ENCODE measurements at places on chromosomes 13 and 19.
A peak's percentile ranks its signal among the peaks of the same experiment; 100 is the strongest.

- no peak for DNase-seq
Measured at GRCh38 chr19:2317756-2318155, 9.8 kb upstream of the LINGO3 start.

- DNase-seq: no peak
Measured at GRCh38 chr13:98428256-98428966, 148.5 kb downstream of the STK24 start.

DNA sequence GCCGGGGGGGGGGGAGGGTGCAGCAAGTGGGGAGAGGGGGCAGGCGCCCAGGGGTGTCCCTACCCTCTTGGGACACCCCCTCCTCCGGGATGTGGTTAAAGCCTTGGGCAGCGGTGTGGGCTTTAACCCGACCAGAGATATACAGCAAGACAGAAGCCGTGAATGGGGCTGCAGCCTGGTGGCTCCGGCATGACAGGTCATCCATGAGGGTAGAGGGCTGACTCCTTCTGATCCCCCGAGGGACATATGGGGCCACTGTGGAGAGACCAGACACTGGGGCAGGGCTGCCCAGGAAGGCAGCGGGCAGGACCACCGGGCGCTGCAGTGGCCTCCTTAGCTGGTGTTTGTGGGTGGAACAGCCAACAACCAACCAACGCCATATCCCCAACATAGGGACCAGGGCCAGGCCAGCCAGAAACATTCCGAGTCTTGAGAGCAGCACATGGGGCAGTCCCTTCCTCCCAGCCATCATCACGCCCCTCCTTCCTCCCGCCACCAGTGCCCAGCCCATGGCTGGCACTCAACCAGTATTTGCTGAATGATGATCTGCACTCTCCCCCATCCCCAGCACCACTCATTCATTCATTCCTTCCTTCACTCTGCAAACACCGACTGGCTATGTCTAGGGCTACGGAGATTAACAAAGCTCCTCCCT lies 18.2 kb downstream of the ELAVL1 start:
- no peak for DNase-seq

DNA sequence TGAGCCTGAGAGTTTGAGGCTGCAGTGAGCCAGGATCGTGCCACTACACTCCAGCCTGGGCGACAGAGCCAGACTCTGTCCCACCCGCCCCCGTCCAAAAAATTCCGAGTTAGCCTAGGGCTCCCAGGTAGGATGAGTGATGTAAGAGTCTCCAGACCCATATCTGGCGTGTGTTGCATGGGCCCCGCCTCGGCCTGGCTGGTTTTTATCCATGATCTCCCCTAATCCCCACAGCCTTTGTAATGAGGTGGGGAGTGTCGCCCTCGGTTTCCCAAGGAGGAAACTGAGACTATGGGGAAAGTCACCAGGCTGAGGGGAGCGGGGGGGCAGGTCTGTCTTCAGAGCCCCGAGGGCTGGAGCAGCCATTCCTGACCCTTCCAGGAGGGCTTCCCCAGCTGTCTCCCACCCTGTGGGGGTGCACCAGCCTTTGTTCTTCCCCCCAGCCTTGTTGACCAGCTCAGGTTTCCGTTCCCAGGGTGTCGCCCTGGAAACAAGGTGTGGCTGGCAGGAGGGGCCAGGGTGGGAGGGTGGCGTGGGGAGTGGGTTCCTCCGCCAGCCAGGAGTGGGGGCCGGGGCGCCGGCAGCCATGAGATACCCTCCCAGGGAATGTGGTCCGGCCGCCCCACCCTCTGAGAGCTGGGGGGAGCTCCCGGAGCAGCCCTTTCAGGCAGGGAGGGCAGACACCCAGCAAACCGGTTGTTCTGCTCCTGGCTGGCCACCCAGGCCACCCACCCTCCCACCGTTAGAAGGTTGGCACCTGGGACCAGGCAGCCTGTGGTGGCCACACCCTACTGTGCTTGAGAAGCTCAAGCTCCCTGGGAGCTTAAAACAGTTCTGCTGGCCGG lies 11.5 kb downstream of the MYH14 start:
- no peak for DNase-seq

- no peak for DNase-seq
Measured at GRCh38 chr13:109642358-109642757, 144.0 kb downstream of the IRS2 start.

GRCh38 chr19:34319785-34320184 lies 45.2 kb upstream of the GPI start:
- no peak for DNase-seq

DNA sequence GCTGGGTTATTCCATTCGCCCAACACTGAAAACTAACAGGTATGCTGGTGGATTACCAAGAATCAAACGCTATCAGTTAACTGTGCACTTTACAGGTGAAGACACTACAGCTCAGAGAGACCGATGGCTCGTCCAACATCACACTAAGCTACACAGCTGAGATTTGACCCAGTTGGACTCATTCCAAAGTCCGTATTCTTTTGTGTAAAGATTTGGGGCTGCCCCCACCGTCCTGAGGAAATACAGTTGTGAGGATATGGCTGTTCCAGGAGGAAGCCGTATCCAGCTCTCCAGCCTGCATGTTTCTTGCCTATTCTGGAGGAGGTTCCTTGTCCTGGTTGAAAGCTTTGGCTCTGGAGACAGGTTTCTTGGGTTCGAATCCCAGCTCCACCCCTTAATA lies 4.2 kb downstream of the ZSCAN5A start:
- DNase-seq: no peak

DNA sequence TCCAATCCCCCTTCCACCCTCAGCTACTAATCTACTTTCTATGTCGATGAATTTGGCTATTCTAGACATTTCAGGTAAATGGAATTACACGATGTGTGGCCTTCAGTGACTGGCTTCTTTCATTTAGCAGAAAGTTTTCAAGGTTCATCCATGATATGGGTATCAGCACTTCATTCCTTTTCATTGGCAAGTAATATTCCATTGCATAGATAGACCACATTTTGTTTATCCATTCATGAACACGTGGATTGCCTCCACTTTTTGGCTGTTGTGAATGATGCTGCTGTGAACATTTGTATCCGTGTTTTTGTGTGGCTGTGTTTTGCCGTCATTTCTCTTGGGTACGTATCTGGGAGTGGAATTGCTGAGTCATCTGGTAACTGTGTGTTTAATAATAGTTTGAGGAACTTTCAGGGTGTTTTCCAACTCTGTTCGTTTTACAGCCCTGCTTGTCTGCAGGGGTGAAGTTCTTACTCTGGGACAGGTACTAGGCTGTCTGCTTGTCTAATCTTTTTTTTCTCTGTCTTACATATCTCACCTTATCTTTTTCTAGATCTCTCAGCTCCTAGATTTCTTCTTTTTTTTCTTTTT lies 32.5 kb downstream of the MARK4 start:
- DNase-seq: no peak

GRCh38 chr13:49549289-49549688 lies 36.1 kb downstream of the RCBTB1 start:
- DNase-seq: no peak

- no peak for DNase-seq
Measured at GRCh38 chr19:42234364-42234763, 8.0 kb downstream of the GSK3A start.

DNA sequence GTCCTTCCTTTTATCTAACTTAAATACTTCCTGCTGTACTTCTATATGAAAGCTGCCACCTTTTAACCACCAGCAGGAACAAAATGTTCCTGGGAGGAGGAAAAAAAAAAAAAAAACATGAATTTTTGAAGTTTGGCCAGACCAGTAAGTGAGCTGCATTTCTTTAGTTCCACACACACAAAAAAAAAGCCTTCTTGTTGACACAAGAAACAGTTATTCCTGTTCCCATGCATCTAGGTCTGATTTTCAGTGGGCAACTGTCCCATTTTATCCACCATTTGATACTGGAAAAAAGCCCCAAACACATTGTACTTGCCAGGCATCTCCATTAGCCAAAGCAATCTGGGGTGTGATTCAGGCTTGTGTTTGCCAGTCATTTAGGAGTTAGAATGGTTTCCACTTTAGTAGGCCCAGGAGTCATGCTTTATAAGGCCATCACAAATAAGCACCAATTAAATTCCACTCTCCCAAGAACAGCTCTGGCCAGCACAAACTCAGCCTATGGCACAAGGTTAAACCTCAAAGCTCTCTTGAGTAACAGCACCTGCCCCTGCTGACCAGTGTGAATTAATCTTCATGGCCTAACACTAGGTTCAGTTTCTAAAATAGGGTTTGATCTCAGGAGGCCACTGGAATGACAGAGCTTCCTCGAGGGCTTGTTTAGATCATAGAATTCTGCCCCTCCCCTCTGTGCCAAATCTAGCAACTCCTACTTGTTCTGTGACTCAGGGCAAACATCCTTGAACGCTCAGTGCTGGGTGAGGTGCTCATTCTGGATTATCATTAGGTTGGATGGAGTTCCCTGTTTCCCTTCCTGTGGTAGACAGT lies 67.1 kb downstream of the NUFIP1 start:
- DNase-seq: peak; percentile 94

DNA sequence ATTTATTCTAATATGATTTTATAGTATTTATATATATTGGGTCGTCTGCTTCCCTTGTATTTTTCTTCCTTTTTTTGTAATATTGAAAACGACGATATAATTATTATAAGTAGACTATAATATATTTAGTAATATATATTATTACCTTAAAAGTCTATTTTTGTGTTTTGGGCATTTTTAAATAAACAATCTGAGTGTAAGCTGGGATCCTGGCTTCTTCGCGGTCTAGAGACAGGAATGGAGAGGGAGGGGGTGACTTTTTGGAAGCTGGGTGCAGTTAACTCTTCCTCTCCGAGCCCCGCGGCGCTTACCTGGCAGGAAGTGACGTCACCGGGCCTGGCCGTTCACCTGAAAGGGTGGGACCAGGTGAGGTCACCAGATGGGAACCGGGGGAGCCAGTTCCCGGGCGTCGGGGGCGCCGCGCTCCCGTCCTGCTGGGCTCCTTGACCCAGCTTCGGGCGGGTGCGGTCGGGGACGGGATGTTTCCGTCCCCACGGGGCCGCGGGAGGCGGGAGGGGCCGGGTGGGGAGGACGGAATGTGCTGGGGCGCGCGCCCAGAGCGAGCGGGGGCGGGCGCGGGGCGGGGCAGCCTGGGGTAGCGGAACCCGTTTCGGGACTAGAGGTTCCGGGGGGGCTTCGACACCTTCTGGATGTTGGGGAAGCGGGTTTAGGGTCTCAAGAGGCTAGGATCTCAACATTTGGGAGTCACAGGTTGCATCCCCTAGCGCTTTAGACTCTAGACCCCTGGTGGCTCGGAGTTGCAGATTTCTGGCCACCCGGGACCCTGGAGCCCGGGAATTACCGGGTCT lies 2.8 kb downstream of the ZFP36 start:
- peak; percentile 70 for DNase-seq

- DNase-seq: peak; percentile 61
Measured at GRCh38 chr13:98782654-98783053, 30.2 kb upstream of the SLC15A1 start.

GRCh38 chr19:17025361-17025760 lies 1.2 kb downstream of the CPAMD8 start:
- no peak for DNase-seq

GRCh38 chr13:77040835-77041234 lies 13.9 kb upstream of the FBXL3 start:
- no peak for DNase-seq

DNA sequence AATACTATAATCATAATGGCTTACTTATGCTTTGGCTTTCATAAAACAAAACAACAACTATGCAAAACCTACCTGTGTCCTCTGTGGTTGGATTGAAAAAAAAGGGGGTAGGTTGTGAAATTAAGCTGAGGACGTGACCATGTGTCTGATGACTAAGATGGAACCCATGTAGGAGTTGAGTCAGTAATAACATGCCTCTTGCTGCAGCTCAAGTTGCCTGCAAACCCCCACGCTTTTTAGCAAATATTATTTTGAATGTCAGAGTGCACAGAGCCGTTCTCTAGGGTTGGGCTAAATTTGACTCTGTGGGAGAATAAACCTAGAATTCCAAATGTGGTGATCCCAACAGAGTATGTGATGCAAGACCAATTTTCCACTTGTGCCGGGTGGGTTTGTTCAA lies 209.3 kb downstream of the KCNRG start:
- DNase-seq: peak; percentile 49

- DNase-seq: no peak
Measured at GRCh38 chr19:33469171-33470039, 52.2 kb downstream of the PEPD start.

GRCh38 chr19:1307320-1307719 lies 21.6 kb downstream of the EFNA2 start:
- DNase-seq: no peak

GRCh38 chr13:20425819-20426219 lies 99.8 kb downstream of the CRYL1 start:
- DNase-seq: no peak

- DNase-seq: no peak
Measured at GRCh38 chr13:52852444-52852843, 4.0 kb upstream of the PCDH8 start.

DNA sequence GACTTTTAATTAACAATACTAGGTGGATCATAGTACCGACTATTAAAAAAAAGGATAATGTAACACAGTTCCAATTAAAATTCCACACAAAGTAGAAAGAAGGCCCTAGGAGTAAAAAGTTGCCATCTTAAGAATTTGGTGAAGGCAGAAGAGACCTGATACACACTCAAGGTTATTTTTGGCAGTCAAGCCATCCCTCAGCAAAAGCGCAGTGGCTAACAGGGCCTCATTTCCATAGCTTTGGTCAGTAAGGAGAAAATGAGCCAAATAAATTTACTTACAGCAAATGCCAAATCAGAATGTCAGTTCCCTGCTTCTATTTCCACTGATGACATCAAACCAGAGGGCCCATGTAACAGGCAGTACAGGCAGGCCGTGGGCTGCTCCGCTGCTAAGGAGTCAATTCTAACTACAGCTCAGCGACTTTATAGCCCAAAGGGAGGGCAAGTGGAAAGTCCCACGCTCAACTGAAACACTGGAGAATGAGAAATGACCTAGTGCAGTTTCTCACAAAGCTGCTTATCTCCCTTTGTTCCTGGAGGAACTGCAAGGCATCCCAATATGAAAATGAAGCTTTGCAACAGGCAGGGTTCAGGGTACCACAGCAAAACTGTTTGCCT lies 6.3 kb downstream of the ARGLU1 start:
- DNase-seq: peak; percentile 64

- no peak for DNase-seq
Measured at GRCh38 chr19:3782330-3782729, 3.9 kb downstream of the MATK start.

DNA sequence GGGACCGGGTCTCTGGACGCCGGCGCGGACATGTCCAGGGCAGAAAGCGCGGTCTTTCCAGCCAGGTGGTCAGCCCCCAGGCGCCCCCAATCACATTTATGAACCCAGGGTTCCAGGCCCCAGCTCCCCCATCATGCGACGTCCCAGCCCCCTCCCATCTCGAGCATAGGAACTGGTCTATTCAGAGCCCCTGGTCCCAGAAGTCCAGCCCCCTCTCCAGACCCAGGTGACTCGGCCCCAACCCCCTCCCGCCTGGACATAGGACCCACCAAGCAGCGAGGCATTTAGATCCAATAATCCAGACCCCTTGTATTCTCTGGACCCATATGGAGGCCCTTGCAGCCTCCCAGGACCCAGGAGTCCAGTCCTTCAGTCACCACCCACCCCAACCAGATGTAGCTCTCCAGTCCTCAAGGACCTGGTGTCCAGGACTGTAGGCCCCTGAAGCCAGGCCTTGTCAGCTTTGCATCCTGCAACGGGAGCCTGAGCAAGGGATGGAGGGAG lies 501 bp downstream of the APLP1 start:
- no peak for DNase-seq

- no peak for DNase-seq
Measured at GRCh38 chr19:46155237-46155636, 7.2 kb downstream of the IGFL2 start.
